Cerebellar nuclear complex (tissue), 1 donor: ENCODE measurements at places on chromosomes 5 and 9.

DNA sequence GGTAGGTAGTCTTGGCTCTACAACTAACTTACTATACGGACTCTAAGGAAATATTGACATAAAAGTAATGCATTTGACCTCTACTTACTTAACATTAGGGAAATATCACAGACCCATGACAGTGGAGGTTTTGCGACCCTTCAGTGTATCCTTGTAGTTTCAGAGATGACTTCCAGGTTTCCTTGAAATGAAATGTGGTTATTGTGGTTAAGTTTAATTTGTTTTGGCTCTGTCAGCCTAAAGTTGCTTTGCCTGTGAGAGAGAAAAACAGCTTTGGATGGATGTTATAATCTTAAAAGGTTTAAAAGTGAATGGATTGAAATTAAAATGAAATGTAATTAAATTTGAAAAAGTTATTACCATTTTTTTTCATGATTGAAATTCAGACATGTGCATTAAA, 42.9 kb downstream of the LRRTM2 start:
- no peak for DNase-seq

GRCh38 chr5:113156271-113156877, 179.8 kb downstream of the DCP2 start:
- DNase-seq = no peak

DNA sequence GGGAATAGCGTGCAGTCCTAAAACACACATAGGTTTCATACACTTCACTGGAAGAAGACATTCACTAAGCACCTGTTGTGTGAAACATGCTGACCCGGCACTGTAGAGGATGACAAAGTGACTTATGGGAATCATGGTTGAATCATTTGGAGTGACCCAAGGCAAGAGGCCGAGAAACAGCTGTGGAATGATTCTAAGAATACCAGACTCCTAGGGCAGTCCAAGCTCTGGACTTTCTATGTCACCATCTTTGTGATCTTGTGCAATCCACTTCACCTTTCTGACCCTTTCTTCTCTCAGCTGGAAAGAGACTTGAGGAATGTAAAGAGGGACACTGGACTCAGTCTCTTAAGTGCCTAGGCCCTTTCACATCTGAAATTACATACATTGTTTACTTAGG, 13.1 kb downstream of the MSANTD3 start:
- no peak for DNase-seq

DNA sequence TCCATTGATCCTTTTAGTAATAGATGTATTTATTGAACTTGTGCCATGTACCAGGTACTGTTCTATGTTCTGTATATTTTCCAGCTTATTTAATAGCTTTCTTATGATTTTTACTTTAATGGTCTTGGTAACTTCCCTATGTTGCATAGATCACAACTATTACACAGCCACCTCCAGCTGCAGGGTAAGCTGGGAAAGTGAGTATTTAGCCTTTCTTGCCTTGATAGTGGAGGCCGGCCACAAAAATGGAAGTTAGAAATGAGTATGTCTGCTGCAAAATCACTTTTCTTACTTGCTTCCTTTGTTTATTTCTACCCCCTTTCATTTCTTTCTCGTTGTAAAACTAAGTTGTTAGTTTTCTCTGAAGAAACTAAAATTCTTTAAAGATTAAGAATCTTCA, 43.1 kb upstream of the ANKDD1B start:
- no peak for DNase-seq

GRCh38 chr5:143641549-143642355, 170.2 kb upstream of the HMHB1 start:
- DNase-seq = no peak

DNA sequence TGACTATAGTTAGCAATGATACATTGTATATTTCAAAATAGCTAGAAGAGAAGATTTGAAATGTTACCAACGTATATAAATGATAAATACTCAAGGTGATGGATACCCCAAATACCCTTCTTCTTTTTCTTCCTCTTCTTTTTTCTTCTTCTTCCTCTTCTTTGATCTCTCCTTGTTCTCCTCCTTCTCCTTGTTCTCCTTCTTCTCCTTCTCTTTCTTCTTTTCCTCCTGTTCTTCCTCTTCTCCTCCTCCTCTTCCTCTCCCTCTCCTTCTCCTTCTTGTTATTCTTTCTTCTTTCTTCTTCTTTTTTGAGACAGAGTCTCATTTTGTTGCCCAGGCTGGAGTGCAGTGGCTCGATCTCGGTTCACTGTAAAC, 616 bp upstream of the SPEF2 start:
- no peak for DNase-seq

GRCh38 chr5:50318220-50318619, 122.9 kb downstream of the EMB start:
- DNase-seq = no peak

GRCh38 chr5:93582677-93583438, at the start of gene NR2F1:
NR2F1 (plus strand) TSS chr5:93583222; CDS start chr5:93585024, 1,802 bp downstream.
- DNase-seq = peak; percentile 77

DNA sequence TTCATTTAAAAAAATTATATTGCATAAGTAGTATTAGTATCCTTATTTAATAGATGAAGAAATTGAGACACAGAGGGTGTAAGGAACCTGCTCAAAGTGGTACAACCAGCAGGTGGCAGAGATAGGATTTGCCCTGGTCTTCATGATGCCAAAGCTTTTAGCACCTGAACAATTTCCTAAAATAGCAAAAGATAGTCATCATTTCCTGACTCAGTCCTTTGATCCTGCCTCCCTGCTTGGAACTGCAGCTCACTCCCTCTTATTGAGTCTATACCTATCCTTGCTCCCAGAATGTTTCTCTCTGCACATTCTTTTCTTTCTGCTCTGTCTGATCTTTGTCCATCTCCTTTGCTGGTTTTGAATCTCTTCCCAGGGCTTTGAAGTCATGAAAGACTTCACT, 155.8 kb downstream of the FRMD3 start:
- no peak for DNase-seq

DNA sequence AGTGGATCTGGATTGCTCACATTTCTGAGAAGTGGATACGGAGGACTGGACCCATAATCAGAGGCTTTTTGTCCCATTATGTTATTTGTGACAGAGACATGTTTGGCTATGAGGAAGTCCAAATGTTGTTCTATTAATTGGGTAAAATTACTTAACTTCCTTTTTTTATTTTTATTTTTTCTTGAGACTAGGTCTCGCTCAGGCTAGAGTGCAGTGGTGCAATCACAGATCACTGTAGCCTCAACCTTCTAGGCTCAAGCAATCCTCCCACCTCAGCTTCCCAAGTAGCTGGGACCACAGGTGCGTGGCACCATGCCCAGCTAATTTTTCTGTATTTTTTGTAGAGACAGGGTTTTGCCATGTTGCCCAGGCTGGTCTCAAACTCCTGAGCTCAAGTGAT, 11.9 kb upstream of the PGGT1B start:
- no peak for DNase-seq

- DNase-seq = no peak
These were observed 862.2 kb downstream of the DTWD2 start for GRCh38 chr5:118126159-118126558.

DNA sequence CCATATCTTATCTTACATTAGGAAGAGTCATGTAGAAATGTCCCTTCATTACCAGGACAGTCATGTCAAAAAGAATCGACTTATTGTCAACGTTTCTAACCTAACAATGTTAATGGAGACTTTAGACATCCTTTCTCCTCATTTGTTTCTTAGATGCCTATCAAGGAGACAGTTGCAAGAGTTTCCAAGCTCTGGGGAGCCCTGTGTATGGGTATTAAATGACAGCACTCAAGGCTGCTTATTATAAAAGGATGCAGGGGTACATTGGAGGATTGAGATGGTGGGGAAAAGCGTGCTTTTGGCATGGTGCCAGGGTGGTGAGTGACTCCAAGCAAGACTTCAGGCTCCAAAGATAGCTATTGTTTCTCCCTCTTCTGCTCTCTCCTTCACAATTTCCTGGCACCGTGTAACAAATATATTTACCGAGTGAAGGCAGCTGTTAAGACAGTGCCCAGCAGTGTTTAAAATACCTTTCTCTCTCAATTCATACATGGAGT, 461.3 kb upstream of the CLINT1 start:
- no peak for DNase-seq

DNA sequence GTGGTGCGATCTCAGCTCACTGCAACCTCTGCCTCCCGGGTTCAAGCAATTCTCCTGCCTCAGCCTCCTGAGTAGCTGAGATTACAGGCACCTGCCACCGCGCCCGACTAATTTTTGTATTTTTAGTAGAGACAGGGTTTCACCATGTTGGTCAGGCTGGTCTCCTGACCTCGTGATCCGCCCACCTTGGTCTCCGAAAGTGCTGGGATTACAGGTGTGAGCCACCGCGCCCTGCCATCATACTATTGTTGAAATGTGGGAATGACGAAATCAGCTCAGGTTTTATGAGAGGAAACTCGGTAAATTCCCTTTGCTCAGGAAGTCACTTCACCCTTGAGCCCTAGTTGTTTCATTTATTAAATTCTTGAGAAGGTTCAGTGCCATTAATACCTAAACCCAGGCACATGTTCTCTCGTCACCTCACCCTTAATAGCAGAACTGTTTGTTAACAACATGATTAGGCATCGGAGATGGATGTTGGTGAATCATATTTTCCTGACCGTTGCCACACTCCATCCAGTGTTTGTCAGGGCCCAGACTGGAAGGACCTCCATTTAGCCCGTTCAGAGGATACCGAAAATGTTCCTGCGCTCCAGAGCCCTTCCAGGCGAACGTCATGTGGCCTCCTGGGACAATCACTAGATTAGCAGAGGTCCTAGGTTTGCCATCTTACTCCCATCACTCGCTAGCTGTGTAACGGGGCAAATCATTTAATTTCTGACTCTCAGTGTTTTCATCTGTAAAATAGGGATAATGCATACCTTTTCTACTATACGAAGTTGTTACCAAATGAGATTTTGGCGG, 20.0 kb upstream of the CREBRF start:
- DNase-seq = no peak

DNA sequence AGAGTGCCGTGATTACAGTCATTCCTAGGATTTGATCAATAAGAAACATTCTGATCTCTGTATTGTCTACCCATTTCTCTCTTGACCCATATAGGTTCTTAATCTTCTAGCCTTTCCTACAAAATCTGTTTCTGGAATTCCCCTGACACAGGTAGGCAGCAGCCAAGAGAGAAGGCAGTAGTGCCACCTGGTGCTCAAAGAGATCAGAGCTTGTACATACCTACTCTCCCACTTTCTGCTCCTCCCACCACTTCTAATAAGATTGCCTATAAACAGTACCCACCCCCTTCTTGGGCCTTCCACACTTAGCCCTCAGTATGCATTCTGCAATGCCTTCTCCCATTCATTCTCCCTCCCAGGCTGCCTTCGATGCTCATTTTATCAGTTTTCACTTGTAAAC, 117.4 kb upstream of the RORB start:
- no peak for DNase-seq

GRCh38 chr5:158553962-158554336, 545.8 kb downstream of the EBF1 start:
- no peak for DNase-seq

- DNase-seq = no peak
These were observed 192.4 kb upstream of the PUM3 start for GRCh38 chr9:3036333-3036700.

DNA sequence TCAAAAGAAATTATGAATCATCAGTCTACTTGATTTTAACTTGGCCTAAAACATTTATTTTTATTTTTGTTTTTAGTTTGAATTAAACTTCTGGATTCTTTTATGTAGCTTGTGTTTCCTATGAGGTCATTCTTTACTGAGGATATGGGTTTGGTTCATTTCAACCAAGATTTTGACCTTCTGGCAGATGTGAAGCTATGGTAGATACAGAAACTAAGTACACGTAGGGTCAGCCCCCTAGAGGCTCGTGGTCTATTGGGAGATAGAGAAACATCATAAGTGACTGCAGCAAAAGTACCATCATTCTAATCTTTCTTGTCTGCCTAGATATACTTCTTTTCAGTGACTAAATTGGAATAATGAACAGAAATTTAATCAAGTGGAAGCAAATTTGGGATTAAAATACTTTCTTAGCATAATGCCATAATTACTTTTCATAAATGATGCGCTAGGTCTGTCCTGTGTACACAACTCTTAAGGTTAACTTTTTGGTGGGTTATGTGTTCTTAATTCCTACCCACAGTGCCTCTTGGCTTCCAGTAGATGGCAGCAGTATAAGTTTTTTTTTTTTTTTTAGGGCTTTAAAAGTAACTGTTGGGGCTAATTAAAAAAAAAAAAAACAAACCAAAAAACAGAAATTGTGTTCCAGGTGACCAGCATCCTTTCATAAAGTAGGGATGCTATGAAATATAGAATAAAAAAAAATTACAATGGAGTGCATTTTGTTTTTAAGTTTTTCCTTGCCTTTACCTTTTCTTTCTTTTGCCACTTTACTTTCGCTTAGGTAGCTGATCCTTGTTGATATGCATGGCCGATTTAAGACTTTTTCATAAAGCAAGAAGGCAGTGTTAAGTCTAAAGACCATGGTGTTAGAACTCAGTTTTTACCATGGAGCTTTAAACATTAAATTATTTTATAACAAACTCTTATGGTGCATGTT, 49.9 kb downstream of the LRRTM2 start:
- no peak for DNase-seq

- no peak for DNase-seq
These were observed 42.9 kb downstream of the LURAP1L start for GRCh38 chr9:12817702-12818101.
